ENCODE measurements at places on chromosomes 4 and X.
A peak's percentile ranks its signal among the peaks of the same experiment; 100 is the strongest.

- no peak for DNase-seq
Observed at GRCh38 chrX:79138658-79139241, 5.7 kb upstream of the GPR174 start.

DNA sequence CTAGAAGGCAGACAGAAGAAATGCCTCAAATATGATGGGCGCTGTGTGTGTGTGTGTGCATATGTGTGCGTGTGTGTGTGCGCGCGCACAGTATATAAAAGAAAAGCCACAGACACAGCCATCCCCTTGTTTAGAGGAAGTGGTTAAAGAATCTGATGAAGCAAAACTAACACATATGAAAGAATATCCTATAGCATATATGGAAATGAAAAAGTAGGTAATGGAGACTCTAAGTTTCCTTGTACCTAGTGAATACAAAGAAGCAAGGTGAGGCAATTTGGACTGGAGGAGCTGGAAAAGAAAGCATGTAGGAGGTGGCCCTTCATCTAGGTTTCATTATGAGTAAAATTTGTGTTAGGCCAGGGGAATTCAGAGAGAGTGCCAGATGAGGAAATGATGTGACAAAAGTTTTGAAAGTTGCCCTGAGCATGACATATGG lies 58.6 kb upstream of the MCF2 start:
- no peak for DNase-seq

GRCh38 chrX:140495739-140496138 lies 9.1 kb downstream of the SOX3 start:
- DNase-seq: no peak

- peak; percentile 13 for DNase-seq
Observed at GRCh38 chrX:40005292-40006011, 92.3 kb downstream of the BCOR start.

DNA sequence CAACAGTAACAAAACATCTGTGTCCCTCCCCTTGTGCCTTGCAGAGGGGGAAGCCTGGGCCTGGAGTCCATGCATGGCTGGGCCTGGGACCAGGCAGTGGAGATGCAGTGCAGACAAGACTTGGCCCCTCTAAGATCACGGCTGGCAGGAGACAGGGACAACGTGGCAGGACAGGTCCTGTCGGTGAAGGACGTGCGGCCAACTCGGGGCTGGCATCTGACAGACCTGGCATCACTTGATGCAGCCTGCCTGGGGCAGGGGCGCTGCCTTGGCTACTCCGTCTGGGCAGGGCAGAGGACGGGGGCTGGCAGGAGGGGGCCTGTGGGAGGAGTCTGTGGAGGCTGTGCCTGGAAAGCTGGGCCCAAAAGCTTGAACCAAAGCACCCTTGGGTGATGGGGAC lies 112.1 kb downstream of the CPZ start:
- no peak for DNase-seq

GRCh38 chr4:79472693-79473438 lies 64.8 kb upstream of the GK2 start:
- no peak for DNase-seq

- no peak for DNase-seq
Observed at GRCh38 chr4:30538794-30539193, 181.4 kb upstream of the PCDH7 start.

GRCh38 chr4:71107726-71108125 lies 114.3 kb downstream of the DCK start:
- no peak for DNase-seq

GRCh38 chrX:50967736-50968135 lies 57.2 kb downstream of the BMP15 start:
- no peak for DNase-seq

GRCh38 chrX:32397562-32398216 lies 813.7 kb downstream of the DMD start:
- DNase-seq: no peak

DNA sequence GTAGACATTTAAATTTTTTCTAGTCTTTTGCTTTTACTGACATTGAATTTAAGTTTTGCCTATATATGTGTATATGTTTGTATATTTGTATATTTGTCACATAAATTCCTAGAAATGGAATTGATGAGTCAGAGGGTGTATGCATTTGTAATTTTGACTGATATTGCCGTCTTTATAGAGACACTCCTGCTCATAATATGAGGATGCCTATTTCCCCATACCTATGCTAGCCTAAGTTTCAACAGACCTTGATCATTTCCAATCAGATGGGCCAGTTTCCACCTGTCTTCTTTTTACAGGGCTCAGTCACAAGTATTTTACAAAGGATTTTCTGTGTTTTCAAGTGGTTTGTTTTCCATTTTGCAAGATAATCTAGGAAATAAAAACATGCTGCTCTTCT lies 10.8 kb downstream of the PDLIM5 start:
- no peak for DNase-seq

DNA sequence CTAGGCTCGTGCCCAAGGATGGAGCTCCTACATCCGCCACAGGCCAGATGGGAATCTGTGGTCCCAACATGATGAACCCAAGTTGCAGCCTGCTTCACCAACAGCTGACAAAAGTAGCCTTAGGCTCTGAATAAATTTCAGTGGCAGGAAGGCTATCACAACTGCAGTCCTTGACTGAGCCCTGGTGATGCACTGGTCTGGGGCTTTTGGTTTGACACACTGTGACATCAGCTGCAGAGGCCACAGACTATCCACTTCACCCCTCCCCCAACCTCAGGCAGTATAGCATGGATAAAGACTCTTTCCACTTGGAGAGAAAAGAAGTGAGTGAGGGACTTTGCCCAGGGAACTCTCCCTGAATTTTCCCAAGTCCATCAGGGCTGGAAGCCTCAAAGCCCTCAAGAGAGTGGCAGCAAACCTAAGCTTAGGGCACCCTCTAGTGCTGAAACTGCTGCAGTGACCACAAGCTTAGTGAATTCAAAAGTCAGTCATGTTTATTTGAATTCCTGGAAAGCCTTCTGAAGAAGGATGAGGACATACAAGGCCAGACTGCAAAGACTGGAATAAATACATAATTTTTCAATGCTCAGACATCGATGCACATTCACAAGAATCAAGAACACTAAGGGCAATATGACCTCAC lies 135.0 kb upstream of the TENT5D start:
- peak; percentile 36 for DNase-seq

GRCh38 chrX:45851434-45851991 lies 650.8 kb upstream of the DIPK2B start:
- peak; percentile 20 for DNase-seq

GRCh38 chr4:143389579-143390195 lies 53.0 kb downstream of the GAB1 start:
- no peak for DNase-seq

DNA sequence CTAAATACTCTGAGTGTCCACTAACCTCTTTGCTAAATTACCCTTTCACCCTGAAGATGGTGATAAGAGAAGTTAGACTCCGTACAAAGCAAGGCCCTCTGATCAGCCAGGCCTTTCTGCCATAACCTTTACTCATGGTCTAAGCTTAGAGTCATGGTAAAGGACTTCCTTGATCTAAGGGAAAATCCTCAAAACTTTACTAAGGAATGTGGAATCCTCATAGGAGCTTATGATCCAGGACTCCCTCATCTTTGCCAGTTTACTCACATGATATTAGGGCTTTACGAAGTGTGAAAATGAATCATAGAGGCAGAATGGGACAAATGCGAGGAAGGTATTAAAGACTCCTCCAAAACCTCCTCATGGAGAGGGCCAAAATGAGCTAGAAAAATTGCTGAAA lies 7.9 kb upstream of the FAM13A start:
- no peak for DNase-seq

GRCh38 chrX:131910586-131910985 lies 112.5 kb upstream of the STK26 start:
- no peak for DNase-seq

- no peak for DNase-seq
Observed at GRCh38 chr4:28966982-28967381, 1753.2 kb upstream of the PCDH7 start.

DNA sequence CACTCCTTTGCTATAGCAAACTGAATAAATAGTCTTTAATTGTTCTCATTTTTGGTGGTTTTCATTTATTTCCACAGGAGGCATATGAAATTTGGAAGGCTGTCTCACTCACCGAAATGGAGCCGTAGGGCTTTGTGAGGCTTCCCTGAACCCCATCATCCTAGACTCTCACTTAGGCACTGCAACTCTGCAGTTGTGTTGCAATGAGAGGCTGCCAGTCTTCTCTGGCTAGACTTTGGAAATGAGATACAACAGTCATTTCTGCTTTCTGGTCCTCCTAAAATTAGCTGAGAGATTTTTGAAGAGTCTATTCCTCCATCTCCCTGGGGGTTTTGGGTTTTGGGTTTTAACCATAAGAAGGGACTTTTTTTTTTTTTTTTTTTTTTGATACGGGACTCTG lies 146.5 kb downstream of the SH3BGRL start:
- no peak for DNase-seq

DNA sequence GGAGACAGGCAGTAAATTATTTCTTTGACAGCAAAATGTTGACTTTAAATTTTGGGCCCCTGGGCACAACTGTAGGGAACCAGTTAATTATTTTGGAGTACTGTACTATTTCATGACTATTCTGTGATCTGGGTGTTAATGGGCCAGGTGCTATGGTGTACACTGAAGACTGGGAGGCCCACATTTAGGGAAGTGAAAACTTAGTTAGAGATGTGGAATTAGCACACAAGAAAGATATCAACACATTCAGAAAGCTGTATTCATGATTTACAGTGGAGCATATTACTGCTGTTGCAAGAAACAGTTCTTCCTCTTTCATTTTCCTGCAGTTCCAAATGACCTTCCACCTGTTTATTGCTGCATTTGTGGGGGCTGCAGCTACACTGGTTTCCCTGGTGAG lies 12.4 kb downstream of the PLP1 start:
- DNase-seq: no peak

DNA sequence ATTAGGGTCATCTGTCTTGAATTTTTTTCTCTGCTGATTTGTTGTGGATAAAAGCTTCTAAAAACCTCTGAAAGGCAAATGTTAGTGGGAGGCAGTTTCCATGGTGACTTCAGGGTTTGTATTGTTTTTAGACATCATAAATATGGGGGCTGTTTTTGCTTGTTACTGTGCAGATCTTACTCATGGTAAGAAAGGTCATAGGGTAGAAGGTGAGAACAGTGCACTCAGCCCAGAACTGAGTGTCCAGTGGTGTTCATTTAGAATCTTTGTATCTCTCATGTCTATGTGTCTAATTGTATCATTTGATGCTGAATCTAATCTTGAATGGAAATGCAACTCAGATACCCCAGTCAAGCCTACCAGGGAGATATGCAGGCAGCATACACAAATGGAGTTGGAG lies 609.8 kb downstream of the ZNF674 start:
- DNase-seq: no peak

GRCh38 chr4:74297539-74297938 lies 10.7 kb upstream of the EPGN start:
- DNase-seq: no peak

DNA sequence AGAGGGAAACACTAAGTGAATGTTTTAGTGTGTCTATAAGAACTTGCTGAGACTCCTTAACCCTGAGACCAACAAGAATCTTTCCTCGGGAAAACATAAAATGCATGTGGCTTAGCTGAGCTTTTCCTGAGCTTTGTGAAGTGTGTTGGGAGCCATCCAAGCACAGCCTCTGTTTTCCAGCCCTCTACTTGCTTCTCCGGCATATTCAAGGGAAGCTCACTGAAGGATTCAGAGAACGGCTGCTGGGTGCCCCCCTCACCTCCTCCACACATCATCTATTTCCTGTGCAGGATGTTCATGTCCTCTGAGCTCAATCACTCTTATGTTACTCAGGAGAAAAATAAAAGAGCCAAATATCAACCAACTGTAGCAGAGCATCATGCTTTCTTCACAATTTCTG lies 492.1 kb downstream of the IL15 start:
- DNase-seq: peak; percentile 69

- DNase-seq: no peak
Observed at GRCh38 chr4:79603681-79604080, 195.7 kb upstream of the GK2 start.

DNA sequence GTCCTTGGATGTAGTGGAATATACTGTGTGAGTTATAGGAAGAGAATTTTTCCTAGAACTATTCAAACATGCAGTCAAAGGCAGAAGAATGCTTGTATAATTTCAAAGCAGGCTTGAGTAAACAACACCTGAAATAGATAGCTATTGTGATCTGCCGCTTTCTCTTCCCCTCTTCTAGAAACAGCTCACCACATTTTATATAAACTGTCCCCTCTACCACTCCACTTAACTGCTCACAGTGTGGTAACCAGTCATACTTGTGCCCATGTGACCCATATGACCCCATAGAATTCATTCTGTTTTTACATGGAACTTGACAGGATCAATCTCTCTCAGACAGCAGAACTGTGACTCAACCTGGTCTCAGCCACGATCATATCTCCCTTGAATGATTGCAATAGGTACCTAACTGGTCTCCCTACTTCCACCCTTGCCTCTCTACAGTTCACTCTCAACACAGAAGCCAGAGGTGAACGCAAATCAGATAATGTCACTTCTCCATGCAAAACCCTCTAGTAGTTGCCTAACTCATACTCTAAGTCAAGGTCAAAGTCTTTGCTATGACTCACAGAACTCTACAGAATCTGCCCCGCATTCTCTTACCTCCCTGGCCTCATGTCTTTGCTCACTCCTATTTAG lies 85.6 kb upstream of the EFHC2 start:
- no peak for DNase-seq

- no peak for DNase-seq
Observed at GRCh38 chr4:18777190-18777930, 755.8 kb upstream of the LCORL start.

- DNase-seq: no peak
Observed at GRCh38 chr4:84051639-84052038, 447.5 kb downstream of the NKX6-1 start.

GRCh38 chr4:55530691-55531090 lies 16.0 kb downstream of the CLOCK start:
- no peak for DNase-seq

DNA sequence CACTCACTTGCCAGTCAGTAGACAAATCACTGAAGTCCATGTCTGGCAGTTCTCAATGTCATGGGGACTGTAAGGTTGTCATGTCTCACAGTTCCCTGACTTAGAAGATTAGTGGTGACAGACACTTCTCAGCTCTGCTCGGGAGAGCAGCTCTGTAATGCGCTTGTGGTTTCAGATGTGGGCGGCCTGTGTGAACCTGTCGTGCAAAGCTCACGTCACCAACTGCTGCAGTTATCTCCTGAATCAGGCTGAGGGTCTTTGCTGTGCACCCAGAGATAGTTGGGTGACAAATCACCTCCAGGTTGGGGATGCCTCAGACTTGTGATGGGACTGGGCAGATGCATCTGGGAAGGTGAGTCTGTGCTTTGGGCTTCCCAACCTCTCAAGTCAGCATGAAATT lies at the start of gene IL9R:
Gene IL9R, plus strand, starts transcription at position 261 of the 400 bp plus-strand sequence. Its CDS starts 64 bp downstream, at position 325.
- no peak for DNase-seq

DNA sequence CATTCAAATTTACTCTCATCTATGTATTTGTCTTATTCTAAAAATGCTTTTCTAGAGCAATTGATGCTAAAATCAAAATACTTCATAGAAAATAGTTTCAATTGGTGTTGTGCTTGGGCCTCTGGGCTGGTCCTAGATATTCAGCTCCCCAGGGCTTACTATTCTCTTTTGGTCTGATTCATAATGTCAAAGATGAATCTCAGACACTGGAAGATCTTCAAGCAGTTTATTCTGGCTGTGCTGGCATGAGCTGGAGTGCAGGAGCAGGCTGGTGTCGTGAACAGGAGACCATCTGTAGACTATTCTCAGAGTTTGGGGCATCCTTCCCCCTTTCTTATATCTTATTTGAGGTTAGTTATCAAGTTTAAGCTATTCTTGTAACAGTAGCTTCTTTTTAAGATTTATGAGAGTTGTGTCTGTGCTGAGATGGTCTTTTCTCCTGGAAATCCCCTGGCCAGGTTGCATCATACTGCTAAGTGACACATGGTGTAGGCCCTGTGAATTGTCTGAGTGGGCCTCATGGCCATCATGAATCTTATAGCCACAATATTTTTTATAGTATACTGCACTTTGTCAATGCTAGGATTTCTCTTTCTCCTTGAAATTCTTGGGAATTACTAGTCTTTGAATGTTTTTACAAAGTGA lies 1624.0 kb upstream of the IGFBP7 start:
- no peak for DNase-seq

All from lung microvascular endothelial cell (primary cell).